Activated CD4-positive, alpha-beta T cell treated with anti-CD3 and anti-CD28 coated beads, Interleukin-2, Interleukin-6, amounts not matched to agents 100 ng/mL and 50 ng/mL, durations not matched to agents 16 hours and 8 hours (primary cell): ENCODE measurements at places on chromosomes 3 and 15.

GRCh38 chr3:96209699-96210098, 604.7 kb upstream of the EPHA6 start:
- no peak for DNase-seq

- no peak for DNase-seq
Measured at GRCh38 chr3:188326111-188326510, 172.2 kb downstream of the LPP start.

DNA sequence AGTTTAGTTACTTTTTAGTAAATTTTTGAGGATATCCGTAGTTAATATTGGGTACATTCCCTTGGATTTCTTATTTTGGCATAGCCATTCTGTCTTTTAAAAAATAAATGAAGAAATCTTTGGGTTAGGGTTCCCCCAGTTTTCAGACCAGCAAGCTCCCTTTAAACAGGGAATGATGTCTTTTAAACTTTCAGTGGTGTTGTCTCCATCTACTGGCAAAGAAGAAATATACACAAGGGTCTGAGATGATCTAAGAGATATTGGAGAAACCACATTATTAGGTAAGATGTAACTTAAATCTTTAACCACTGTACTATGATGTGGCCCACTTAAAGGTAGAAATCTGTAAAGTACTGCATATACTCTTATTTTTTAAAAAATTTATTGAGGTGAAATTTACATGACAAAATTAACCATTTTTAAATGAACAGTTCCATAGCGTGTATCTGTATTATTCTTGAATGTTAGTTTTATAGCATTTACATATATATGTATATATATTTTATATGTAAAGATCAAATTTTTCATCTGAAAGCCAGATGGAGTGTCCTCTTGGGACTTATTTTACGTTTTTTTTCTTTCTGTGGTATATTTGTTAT, 35.1 kb upstream of the EIF3J start:
- DNase-seq = peak; percentile 44

GRCh38 chr3:134326760-134327593, 47.3 kb downstream of the AMOTL2 start:
- DNase-seq = no peak

DNA sequence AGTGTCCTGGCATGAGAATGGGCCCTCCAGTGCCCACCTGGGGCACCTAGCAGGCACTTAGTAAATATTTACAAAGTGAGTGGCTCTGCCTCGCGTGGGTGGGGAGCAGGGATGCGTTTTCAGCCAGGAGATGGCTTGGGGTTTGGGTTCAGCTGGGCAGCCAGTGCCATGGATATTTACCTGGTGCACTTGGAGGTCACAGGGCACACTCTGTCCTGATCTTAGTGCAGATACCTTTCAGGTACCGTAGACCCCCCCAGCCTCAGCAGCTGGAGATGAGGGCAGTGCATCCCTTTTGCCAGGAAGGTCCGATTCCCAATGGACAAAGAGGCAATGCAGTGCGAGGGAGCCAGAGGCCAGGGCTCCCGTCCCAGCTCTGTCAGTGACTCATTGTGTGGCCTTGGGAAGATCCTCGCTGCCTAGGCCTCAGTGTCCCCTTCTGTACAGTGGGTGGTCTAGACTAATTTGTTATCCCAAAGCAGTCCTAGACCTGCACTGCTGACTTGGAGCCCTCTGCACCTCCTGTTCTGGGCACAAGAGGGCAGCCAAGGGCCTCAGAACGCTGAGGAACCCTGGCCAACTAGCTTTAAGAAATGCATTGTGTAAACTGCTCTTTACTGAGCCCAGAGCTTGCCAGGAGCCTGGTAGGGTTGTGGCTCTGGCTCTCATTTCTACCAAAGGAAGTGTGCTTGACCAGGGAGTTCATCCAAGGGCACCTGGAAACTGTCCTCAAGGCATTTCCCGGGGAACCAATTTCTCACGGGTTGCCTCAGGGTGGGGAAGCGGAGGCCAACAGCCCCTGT, 16.0 kb downstream of the HDAC11 start:
- DNase-seq = peak; percentile 78

GRCh38 chr15:92677999-92678398, 22.4 kb upstream of the FAM174B start:
- no peak for DNase-seq

DNA sequence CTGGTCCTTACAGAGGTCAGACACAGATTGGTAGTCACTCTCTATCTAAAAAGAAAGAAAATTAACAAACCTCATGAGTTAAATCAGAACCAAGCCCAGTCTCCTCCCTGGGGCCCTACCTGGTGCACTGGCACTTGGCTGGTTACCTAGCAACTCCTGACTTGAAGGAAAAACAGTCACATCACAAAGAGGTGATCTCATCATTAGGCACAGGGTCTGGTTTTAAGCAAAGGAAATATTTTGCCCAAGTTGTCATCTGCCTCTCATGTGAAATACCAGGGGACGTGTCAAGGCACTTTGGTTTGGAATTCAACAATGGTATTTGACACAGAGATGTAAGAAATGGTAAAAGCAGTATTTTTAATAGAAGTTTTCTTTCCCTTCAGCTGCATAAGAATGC, 47.7 kb upstream of the FMN1 start:
- DNase-seq = peak; percentile 35

- DNase-seq = peak; percentile 11
Measured at GRCh38 chr3:151875759-151876158, 2.3 kb downstream of the SUCNR1 start.

DNA sequence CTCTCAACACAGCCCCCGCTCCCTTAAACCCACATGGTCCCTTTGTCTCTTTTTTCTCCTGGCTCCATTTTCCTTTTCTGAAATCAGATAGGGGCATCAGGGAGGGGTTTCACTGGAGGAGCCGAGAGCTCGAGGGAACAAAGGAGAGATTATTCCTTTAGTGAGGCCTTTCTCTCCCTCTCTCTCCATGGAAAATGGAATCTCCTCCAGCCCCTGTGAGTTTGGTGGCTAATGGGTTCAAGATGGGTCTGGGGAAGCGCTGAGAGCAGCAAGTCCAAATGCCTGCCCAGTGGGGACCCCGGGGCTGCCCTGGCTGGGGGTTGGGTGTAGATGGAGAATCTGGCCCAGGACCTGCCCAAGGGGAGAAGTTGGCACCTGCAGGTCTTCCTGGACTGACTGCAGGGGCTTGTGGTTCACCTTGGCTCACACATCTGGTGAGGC, 56.8 kb downstream of the ITGA11 start:
- no peak for DNase-seq

- no peak for DNase-seq
Measured at GRCh38 chr3:10942690-10943205, 49.8 kb upstream of the SLC6A1 start.

DNA sequence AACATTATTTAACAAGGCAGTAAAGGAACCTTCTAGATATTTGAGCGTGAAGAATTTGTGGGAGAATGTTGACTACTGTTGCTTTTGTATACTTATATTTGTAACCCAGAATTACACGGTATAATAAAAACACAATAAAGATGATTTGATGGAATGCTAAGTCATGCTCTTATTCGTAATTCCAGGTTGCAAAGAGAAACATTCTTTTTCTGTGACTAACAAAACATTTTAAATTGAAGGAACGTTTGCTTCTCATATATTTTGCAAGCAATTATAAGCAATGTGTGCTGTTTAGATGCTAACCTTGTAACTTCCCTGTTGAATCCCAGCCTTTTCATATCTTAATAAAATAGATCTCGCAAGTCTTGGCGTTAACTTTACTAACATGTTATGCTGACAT, 124.4 kb upstream of the CGNL1 start:
- DNase-seq = no peak

DNA sequence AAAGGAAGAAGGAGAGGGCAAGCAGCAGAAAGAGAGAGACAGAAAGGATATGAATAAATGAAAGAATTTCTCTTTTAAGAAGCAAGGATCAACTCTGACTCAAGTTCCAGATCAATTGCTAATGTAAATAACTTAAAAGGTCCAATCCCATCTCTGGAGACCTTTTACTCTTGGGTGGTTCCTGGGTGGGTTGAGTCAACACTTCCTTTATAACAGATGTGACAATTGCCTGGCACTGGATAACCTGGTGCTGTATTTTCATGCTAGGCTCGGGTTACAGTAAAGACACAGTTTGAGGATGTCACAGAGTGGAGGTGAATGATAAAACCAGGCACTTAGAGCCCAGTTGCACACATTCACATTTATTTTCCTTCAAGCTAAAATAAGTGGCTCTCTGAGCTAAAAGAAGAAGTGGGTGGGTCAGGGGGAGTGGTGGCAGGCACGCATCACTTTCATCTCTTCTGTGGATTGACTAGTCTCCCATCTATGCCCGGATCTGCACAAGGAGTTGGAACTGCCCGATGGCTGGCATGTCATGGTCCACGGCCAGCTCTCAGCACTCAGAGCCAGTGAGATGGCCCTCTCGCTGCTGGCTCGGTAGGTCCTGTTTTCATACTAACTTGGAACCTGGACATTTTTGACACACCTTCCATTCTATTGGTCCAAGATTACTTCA, 465.8 kb downstream of the FOXP1 start:
- no peak for DNase-seq

DNA sequence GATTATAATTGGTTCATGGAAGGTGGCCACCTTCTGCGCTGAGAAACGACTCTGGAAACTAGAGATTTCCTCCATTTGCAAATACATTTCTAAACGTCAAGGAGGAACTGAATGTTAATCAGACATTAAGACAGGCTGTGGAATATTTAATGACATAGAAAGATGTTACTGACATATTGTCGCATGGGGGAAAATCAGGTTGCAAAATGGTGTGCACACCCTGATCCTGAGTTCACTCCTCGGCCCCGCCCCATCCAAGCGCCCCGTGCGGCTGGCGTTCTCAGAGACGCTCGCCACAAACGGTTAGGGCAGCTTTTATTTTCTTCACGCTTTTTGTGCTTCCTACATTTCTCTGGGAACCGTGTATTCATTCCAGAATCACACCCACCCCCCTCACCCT, 10.7 kb downstream of the H1-8 start:
- DNase-seq = no peak

- DNase-seq = no peak
Measured at GRCh38 chr3:43794776-43795175, 104.0 kb downstream of the ABHD5 start.

- DNase-seq = no peak
Measured at GRCh38 chr3:124293584-124293983, 301.7 kb upstream of the ROPN1 start.

DNA sequence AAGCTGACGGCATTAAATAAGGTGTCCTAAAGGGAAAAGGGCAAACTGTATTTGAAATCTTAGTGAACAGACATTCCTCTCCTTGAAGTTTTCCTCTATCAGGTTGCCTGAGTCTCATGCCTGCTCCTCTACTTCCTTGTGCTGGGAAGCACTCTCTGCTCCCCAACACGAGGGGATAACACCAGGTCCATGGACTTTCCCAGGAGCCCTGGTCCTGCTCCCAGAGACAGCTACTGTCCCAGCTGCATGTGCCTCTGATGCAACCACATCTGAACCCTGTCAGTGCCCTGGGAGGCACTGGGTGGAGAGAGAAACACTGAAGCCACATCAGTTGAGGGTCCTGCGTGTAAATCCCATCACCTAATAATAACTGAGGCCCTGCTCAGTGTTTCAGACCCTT, 7.4 kb downstream of the TLR9 start:
- DNase-seq = no peak

- no peak for DNase-seq
Measured at GRCh38 chr3:101509811-101510210, 3.2 kb downstream of the SENP7 start.

GRCh38 chr3:2961576-2961975, 148.6 kb downstream of the IL5RA start:
- DNase-seq = no peak

DNA sequence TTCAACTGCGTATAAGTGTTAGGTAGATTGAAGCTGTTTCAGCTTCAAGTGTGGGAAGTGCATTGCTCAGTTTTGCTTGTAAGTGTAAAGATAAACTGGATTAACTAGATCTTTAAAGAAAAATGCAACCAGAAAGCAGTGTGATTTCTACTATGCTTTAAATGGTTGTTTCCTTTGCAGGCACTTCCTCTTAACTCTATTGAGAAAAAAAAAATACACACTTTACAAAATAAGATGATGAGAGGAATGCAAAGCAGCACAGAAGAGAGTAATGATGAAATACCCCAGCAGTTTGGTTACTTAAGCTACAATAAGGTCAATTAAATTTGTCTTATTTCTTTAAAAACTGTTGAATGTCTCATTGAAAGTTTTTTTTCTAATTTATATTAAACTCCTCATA, 40.8 kb downstream of the DPH6 start:
- no peak for DNase-seq

- no peak for DNase-seq
Measured at GRCh38 chr3:122912772-122913538, 114.6 kb downstream of the SEMA5B start.

- no peak for DNase-seq
Measured at GRCh38 chr3:13179181-13179580, 106.0 kb upstream of the IQSEC1 start.

DNA sequence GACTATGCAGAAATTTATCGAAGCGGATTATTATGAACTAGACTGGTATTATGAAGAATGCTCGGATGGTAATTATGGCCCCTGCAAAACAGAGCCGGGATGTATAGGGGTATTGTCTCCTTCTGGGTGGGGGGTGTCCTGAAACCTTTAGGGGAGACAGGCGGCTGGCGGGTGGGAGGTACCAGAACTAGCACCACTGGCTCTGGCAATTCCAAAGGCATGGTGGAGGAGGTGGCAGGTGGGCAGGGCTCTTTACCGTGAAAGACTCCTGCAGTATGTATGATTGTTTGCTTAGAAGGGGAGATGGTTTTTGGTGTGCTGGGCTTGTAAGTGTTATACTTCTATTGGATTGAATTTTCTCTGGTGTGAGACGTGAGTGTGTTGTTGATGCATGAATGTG, 58.4 kb downstream of the TRAK1 start:
- no peak for DNase-seq

DNA sequence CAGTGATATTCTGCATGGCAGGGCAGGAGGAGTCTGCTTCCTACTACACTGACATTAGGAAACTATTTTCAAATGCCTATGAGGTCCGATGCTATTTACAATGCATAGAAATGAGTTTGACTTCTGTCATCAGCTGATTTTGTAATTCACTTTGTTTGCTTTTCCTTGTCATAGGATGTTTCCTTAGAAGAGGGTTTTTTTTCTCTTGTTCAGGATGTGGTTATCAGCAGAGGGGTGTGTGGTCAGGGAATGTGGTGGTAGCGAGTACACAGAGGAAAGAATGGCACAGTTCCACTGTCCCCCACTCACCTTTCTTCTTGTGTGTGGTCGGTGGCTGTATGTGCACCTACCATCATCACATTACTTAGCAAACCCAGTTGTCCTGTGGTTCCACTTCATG, 231.5 kb downstream of the LRTM1 start:
- DNase-seq = no peak
